Stimulated activated effector memory CD8-positive, alpha-beta T cell treated with anti-CD3 and anti-CD28 coated beads, Interleukin-12 subunit alpha, Interleukin-12 subunit beta, amount 100 ng/mL, for 72 hours (primary cell): ENCODE measurements at places on chromosomes 6 and 20.

DNA sequence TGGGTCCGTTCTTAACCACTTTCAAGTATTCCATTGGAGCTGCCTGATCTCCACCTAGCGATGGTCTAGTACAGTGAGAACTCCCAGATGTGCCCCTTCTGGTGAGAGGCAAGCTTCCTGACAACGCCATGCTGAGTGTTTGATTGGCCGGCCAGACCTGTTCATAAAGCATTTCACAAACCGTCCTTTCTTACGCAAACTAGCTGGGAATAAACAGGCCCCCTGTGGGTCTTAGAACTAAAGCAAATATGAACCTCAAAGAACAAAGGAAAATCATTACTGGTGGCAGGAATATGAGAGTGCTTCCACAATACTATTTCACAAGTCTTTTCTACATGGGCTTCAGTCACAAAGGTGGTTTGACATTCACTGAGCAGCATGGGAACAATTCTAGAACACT, 15.6 kb upstream of the GCNT2 start:
- no peak for DNase-seq

DNA sequence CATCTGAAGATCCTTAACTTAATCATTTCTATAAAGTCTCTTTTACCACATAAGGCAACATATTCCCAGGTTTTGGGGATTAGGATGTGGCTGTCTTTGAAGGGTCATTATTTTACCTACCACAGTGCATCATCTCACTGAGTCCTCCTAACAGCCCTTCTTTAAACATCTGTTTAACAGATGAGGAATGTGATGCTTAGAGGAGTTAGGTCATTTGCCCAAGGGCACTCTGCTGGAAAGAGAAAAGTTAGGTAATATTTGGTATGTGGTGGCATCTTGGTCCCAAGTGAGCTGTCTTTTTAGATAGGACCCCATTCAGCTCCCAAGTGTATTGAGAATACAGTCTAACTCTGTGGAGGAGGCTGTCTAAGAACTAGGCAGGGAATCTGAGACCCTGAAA, 11.0 kb downstream of the MMP24 start:
- DNase-seq, result no peak

GRCh38 chr6:23302514-23302913, 733.1 kb downstream of the HDGFL1 start:
- DNase-seq, result no peak

DNA sequence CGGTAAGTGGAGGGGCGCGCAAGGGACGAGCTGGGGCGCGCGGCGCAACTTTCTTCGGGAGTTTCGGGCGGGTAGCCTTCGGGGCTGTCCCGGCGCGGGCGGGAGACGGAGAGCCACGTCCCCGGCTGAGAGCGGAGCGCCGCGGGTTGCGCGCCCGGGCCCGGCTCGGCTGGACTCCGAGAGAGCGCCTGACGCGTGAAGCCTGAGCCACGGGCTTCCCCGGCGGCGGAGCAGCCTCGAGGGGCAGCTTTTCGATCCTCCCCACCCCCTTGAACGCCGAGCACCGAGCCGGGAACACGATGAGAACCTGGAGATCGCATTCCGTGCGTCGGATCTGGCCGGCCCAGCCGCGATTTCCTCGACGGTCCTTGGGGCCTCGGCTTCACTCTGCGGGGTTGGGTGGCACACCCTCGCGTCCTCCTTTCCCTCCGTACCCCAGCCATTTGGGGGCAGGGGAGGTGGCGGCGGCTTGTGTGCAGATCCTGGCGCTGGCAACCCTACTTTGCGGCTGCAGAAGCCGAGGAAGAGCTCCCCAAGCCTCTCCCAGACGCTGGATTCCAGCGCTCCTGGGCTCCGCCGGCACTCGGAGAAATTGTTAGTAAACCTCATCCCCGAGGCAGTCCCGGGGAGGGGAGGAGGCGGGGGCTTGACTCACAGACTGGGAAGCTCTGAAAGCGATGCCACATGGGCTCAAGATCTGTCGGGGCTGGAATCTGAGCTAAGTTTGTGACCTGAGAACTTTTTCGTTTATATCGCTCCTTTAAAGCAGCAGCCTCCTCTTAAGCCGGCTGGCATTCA, 572 bp downstream of the DSE start:
- DNase-seq, result peak; percentile 24

DNA sequence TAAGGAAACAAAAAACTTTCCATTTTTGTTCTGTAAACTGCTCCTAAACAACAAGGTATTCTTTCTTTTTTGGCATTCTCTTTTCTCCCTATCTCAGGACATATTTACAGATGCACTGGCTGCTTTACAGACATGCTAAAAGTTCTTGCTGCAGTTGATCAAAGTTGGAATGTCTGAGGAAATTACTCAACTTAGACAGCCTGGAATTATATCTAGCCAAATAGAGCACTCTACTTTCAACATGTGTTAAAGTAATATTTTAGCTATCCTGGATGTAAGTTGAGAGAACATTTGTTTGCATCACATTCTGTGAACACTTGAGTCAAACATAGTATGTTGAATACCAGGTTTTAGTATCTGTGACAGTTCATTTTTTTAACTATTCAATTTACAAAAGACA, 24.8 kb downstream of the TASP1 start:
- no peak for DNase-seq

GRCh38 chr6:159023893-159024292, 20.9 kb downstream of the TAGAP start:
- DNase-seq, result no peak

GRCh38 chr6:150898399-150899170, 33.1 kb downstream of the MTHFD1L start:
- no peak for DNase-seq

GRCh38 chr20:822651-823573, 10.6 kb upstream of the FAM110A start:
- no peak for DNase-seq

- DNase-seq, result no peak
Measured at GRCh38 chr20:4102381-4102780, 87.0 kb upstream of the RNF24 start.

DNA sequence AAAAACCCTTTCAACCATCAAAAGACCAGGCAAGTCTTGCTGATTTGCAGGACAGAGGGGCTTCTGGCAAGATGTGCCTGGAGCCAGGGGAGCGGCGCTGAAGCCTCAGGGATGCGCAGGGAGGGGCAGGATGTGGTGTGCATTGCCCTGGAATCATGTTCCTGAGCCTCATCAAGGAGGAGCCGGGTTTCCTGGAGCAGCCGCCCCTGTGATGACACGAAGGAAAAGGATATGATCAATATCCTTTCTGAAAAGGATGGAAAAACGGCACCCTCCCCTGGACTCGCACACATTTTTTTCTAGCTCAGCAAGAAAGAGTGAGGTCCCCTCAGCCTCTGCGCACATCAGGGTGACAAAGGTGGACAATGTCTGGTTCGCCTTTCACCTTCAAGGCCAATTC, 173.1 kb upstream of the SSTR4 start:
- no peak for DNase-seq

GRCh38 chr6:90484903-90485302, 102.0 kb downstream of the MAP3K7 start:
- no peak for DNase-seq

GRCh38 chr20:10319855-10320254, 101.2 kb downstream of the SNAP25 start:
- DNase-seq, result no peak

DNA sequence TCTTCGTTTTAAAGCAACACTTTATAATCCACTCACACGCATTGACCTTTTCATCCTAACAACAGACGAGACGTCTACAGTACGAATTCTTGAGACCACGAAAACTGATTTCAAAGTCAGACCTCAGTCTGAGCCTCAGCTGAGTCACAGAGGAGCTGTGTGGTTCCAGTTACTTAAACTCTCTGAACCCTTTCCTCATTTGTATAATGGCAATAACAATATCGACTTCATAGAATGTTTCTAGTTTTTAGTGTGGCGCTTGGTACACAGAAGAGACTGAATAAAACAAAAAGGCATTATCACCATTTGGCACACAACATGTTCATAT, 236.9 kb downstream of the ATXN1 start:
- no peak for DNase-seq

DNA sequence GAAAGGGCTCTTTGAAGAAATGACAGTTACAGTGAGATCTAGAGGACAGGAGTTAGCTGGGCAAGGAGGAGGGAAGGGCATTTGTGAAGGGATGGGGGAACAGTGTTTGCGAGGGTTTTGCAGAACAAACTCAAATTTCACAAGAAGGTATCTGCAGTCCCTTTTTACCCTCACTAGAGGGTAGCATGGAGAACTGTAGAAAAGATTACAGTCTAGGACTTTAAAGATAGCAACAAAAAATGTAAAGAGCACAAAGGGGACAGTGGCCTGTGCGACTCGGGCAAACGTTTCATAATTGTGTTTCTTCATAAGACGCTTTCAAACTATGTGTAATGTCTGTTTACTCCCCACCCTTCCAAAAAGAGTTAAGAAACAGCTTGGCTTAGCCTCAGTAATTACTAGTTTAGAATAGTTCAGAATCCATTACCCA, 21.2 kb upstream of the ASXL1 start:
- DNase-seq, result no peak

- DNase-seq, result no peak
Measured at GRCh38 chr6:44166591-44167184, 8.1 kb downstream of the CAPN11 start.

- no peak for DNase-seq
Measured at GRCh38 chr6:117558818-117559217, 43.5 kb downstream of the GOPC start.

DNA sequence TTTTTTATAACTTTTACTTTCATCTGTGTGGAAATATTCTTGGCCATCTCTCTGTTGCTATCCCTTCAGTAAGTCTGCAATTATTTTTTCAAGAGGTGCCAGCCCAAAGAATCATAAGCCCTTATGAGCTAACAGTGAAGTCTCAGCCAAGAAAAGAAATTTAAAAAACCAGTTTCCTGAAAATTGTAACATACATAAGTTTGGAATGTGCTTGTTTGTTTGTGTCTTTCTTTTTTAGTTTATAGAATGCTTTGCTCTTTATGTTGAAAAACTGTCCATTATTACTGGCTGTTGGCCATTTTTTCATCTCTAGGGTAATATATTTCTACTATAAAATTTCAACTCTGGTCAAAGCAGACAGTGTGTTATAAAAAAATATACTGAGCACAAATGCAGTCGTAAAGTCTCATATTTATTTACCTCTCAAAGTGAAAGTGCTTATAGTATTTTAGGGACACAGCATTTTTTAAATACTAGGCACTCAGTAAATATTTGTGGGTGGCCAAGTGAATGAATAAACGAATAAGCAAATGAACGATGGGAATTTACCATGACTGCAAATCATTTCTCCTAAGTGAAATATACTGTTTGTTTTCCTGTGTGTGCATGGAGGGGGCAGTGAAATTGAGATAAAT, 659.7 kb downstream of the KIF16B start:
- DNase-seq, result no peak

- no peak for DNase-seq
Measured at GRCh38 chr6:97465877-97466561, 183.0 kb upstream of the MMS22L start.

GRCh38 chr6:32149092-32149755, 2.5 kb downstream of the PRRT1 start:
- DNase-seq, result no peak

- DNase-seq, result no peak
Measured at GRCh38 chr6:13274707-13275434, 53.5 kb downstream of the TBC1D7 start.

GRCh38 chr20:37389241-37389747, 43.4 kb downstream of the SRC start:
- DNase-seq, result no peak

DNA sequence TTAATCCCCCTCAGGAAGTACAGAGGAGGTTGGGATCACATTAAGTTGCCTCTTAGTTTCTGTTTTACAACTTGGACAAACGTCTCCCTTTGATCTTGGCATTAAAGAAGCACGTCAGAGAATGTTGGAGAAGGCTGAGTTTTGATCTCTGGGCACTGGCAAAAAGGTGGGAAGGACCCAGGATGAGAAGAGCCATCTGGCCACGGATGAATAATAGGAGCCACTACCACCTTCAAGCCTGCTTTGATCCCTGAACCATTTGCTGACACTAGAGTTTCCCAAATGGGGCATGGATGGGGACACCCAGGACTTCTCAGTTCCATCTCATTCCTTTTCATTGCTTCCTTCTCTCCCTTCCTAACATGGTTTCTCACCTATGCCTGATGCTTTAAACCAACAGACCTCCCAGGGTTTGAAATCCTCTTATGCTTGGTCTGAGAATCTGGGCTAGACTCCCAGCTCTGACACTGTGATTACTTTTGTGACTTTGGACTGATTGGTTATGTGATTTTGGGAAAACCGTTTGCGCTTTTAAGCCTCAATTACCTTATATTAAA, 5.8 kb downstream of the TM9SF4 start:
- DNase-seq, result no peak

- DNase-seq, result no peak
Measured at GRCh38 chr6:2784061-2784460, 18.9 kb downstream of the WRNIP1 start.

GRCh38 chr6:101085327-101085726, 204.2 kb upstream of the ASCC3 start:
- no peak for DNase-seq

GRCh38 chr20:5065879-5066383, 53.8 kb downstream of the PCNA start:
- no peak for DNase-seq

DNA sequence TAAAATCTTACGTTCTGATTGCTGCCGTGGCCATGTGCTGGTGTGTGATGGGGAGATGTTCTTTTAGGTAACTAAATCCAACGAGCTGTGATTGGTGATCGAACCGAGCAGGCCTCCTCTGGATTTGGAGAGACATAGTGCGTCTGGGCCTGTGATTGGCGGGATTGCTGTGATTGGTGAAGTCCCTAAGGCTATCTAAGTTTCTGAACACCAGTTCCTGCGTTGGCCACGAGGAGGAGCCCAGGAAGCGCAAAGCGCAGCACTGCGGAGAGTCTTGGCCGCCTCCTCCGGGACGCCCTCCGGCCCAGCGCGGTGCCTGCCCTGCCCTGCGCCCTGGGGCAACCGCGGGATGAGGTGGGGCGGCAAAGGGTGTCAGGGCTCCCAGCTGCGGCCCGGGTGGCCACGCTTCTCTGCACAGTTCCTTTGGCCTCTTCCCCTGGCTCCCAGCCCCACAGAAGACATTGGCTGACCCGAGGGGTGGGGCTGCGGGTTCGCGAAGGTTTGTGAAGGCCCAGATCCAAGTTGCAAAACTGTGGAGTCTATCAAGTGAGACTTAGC, 33.0 kb downstream of the HNF4A start:
- DNase-seq, result peak; percentile 60

- DNase-seq, result no peak
Measured at GRCh38 chr20:62135573-62136266, 7.5 kb downstream of the PSMA7 start.
